NB4 (cell line): ENCODE measurements at places on chromosomes 5 and 9.
A peak's percentile ranks its signal among the peaks of the same experiment; 100 is the strongest.

DNA sequence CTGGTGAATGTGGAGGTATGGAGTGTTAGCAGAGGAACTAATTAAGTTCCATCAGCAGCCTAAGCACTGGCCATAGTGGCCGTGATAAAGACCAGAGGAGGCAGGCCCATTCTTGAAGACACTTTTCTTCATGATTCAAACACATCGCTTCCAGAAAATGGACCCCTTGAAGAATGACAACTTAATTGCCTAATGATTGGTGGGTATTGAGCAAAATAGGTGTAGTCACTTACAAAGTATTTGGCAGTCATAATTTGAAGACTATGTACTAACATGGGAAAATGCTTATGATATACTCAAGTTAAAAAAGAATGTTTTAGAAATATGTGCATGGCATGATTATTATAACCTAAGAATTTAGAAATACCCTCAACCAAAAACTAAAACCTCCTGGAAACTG, 44.8 kb downstream of the MEGF10 start:
- no peak for DNase-seq

GRCh38 chr5:32320576-32320975, 7.8 kb upstream of the MTMR12 start:
- DNase-seq = no peak

- no peak for DNase-seq
These were observed 1.0 kb downstream of the KLF9 start for GRCh38 chr9:70413464-70413798.

- DNase-seq = peak; percentile 6
These were observed 58.3 kb downstream of the MFAP3 start for GRCh38 chr5:154097031-154097430.

- DNase-seq = no peak
These were observed 68.2 kb upstream of the ITGA2 start for GRCh38 chr5:52920929-52921328.

GRCh38 chr5:167820101-167820990, 471.1 kb upstream of the WWC1 start:
- DNase-seq = no peak

GRCh38 chr5:175803736-175804454, 67.5 kb upstream of the CPLX2 start:
- no peak for DNase-seq

DNA sequence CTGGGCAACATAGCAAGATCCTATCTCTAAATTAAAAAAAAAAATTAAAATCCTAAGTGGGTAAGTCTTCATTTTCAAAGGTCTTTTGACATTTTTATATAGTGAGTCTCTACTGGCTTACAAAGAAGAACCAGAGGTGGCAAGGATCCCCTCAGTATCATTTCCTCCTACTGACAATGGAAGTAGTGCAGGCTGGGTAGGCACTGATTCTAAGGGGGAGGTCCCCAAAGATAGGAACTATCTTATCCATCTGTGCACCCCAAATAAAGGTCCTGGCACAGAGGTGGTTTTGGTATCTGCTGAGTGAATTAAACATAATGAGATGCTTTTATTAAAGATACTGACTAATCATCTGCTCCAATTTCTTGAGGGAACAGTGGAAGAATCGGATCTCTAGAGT, 4.2 kb downstream of the FAM193B start:
- no peak for DNase-seq

GRCh38 chr5:94670726-94671125, 52.3 kb downstream of the SLF1 start:
- DNase-seq = no peak

DNA sequence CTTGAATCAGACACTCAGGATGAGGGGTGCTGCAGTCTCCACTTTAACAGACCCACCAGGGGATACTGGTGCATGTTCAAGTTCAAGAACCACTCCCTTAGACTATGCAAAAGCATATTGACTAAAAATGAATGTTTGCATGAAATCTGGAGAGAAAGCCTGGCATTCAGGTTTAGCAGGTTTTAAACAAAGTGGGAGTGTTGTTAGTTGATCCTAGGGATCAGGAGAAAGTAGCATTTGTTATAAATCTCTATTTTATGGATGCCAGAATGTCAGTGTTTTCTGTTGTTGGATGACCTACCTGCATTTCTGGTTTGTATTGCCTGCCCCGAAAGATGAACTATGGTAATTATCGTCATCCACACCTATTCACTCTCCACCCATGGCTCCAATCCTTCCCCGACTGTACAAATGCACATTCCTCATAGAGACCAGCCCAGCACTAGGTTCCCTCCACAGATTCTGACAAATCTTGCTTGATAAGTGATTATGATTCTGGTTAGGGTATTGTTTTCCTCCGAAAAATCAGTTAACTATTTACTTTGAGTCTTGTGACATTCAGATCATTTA, 17.2 kb downstream of the TMEM252 start:
- DNase-seq = no peak

GRCh38 chr5:91024727-91025126, 358.4 kb downstream of the ARRDC3 start:
- no peak for DNase-seq

DNA sequence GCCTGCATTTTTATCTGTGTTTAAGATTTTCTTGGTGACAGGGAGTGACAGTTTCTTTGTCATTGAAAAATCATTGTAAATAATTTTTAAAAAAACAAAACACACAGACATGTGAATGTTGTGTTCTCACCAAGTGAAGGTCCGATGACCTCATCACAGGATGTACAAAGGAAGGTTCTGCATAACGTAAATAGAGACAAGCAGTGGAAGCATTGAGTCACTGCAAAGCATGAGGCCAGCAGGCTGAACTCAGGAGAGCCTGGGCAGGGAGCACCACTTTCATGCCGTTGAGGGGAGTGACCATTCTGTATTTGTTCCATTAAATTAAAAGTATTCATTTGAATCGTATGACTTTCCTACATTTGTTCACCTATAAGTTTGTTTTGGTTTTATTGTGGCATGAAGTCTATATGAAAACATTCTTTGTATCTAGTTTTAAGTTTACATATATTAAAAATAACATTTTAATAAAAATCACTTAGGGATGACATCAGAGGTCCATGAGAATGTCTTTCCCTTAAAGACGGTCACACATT, 70.4 kb upstream of the TLE1 start:
- DNase-seq = no peak

- no peak for DNase-seq
These were observed 51.0 kb upstream of the MPDZ start for GRCh38 chr9:13330396-13331004.

DNA sequence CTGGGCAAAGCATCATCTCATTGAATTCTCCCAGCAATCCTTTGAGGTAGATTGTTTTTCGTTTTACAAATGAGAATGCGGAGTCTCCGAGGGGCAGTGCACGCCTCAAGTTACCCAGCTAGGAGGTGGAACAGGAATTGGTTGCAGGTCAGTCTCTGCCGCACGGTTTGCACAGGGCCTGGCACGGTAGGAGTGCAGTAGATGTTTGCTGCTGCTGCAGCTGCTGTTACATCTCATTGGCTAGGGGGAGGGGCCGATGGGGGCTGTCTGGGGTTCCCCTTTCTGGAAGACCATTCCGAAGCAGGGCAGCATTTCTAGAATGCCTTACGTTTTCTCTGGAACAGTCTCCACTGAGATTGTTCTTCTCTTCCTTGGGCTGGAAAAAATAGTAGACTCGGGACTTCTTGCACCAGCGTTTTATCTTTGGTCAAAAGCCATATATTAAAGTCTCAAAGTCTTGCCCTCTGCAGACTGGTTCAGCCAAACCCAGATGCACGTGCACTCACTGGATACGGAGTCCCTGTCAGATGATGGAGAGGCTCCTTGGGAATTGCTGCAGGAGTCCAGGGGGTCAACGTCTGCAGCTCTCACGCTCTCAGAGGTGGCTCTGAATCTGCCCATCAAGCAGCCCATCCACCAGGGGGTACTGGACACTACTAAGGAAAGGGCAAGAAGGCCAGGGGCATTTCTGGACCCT, 1.2 kb downstream of the USP20 start:
- DNase-seq = peak; percentile 78

DNA sequence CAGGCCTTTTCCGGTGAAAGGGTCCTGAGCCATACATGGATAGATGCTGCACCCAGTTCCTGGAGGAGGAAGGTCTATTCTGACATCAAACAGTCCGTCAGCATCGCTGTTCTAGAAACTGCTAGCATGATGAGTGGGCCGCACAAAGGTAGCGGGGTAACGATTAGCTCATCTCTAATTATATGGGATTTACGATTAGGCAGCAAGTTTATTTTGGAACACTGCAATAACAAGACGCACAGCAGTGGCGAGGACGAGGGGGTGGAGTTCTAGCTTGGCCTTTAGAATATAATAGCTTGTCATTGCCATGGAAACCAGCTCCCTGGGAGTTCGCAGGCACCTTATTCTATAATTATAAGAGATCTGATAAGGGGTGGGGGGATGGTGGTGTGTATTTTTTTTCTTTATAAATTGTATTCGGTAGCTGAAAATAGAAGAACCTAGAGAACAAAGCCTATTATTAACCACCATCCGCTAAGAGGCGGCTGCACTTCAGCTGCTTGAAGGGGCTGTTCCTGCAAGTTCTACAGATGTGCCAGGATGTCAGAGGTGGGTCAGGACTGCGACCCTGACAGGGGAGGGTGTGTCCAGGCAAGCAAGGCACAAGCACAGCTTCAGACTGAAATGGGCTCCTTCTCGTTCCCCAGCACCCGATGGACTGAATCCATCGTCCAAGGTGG, 311.0 kb downstream of the AGTPBP1 start:
- DNase-seq = no peak

DNA sequence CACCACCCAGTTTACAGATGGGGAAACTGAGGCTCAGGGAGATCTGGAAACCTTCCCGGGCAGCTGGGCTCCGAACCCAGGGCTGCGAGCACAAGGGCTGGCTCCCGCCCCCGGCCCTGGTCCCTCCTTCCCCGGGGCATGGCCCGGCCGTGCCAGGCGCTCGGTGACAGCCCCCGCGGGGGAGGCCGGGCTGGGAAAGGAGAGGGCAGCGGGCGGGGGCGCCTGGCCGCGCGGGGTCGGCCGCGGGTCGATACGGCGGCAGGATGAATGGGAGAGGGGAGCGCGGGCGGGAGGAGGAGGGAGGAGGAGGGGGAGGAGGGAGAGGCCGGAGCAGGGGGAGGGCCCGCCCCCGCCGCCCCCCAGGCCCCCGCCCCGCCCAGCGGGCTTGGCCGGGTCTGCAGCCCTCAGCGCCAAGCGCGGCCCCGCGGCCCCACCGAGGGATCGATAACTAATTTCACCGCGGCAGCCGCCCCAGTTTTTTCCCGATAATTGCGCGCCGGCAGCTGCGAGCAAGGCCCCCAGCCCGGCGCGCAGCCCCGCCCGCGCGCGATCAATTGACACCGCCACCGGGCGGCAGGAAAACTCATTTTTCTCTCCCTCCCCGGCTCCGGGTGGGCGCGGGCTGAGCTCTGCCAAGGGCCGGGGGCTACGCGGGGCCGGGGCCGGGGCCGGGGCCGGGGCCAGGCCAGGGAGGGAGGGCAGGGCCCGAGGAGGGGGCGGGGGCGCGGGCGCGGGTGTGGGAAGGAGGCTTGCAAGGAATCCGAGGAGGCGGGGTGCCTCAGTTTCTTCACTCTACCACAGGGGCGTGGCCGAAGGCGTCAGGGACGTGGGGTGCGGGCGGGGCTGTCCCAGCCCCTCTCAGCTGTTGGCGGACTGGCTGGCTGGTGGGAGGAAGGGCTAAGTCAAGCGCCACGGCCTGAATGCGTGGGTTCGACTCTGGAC, 52.1 kb downstream of the C9orf50 start:
- DNase-seq = peak; percentile 14

- DNase-seq = no peak
These were observed 13.3 kb downstream of the NR5A1 start for GRCh38 chr9:124493794-124494479.

GRCh38 chr5:170183816-170184687, 48.7 kb upstream of the C5orf58 start:
- peak; percentile 60 for DNase-seq

GRCh38 chr9:135789838-135790291, 87.9 kb downstream of the KCNT1 start:
- no peak for DNase-seq

DNA sequence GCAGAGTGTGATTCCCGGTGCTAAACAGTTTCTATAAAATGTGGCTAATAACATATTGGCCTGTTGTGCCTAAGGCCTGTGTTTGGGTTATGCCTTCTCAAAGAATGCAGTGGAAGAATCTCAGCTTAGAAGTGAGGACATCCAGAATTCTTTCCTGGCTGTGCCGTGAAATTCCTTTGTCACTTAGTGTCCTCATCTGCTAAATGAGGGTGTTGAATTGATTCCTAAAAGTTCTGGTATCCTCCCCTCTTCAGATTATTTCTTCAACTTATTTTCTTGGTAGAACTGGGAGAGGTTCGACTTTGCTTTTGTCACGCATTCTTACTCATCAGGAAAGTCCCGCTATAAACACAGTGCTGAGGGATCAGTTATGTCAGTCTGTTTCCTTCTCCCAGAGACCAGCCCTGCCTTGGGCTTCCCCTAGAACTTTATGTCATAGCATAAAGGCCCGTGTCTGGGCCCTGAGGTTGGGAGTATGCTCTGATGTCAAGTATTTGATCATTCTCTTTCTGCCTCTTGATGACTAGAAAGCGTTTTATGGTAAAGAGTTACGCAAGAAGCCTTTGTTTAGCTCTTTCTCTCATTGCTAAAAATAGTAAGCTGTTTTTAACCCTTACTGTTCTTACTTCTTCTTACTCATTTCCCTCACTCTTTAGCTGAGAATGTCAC, 29.5 kb downstream of the MTAP start:
- no peak for DNase-seq

- DNase-seq = no peak
These were observed 2.6 kb downstream of the CFAP90 start for GRCh38 chr5:7848296-7848695.

DNA sequence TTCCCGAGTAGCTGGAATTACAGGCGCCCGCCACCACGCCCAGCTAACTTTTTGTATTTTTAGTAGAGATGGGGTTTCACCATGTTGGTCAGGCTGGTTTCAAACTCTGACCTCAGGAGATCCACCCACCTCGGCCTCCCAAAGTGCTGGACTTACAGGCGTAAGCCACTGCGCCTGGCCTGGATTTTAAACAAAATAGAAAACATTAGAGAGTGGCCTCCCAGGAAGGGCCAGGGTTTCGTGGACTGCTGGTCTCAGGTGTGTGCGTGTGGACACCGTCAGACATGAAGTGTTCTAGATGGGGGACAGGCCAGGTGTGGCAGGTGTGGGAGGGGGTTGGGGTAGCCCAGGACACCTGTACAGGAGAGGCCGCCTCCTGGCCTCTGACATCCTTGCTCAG, 7.0 kb upstream of the GBGT1 start:
- no peak for DNase-seq

GRCh38 chr9:109458453-109459211, 39.5 kb downstream of the PTPN3 start:
- DNase-seq = no peak

- DNase-seq = peak; percentile 57
These were observed 21.8 kb upstream of the ANKRD18A start for GRCh38 chr9:38641985-38642864.

GRCh38 chr5:11407556-11408145, 496.6 kb downstream of the CTNND2 start:
- no peak for DNase-seq
